Naive B cell (primary cell): ENCODE measurements at places on chromosomes 3 and 15.

GRCh38 chr3:25349095-25349494 lies 79.0 kb upstream of the RARB start:
- DNase-seq: no peak

DNA sequence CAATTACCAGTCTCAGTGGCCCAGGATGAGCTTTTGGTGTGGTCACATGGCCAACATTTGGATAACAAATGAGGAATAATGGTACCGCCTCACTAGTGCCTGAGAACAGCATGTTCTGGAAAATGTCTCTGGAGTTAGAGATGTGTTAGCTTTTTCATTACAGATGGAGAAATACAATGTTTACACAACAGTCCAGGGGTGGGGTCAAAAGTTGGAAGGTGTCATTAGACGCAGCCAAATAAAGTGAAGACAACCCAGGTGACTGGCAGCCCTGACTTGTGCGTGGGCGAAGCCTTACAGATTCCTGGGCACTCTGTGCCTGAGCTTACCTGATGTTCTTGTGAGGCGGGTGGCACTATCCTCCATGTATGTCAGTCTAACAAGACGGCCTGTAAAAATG lies 12.8 kb downstream of the IL17RB start:
- DNase-seq: no peak

DNA sequence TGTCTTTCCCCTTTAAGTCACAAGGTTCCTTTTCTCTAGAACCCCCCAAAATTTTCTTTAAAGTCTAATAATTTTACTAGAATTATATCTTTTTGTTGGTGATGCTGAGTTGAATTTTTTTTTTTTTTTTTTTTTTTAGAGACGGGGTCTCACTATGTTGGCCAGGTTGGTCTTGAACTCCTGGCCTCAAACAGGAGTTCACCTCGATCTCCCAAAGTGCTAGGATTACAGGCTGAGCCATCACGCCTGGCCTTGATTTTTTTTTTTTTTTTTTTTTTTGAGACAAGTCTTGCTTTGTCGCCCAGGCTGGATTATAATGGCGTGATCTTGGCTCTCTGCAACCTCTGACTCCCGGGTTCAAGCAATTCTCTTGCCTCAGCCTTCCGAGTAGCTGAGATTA lies 12.2 kb downstream of the SEC13 start:
- DNase-seq: no peak

- no peak for DNase-seq
These were observed 62.0 kb downstream of the MGLL start for GRCh38 chr3:127760361-127760760.

DNA sequence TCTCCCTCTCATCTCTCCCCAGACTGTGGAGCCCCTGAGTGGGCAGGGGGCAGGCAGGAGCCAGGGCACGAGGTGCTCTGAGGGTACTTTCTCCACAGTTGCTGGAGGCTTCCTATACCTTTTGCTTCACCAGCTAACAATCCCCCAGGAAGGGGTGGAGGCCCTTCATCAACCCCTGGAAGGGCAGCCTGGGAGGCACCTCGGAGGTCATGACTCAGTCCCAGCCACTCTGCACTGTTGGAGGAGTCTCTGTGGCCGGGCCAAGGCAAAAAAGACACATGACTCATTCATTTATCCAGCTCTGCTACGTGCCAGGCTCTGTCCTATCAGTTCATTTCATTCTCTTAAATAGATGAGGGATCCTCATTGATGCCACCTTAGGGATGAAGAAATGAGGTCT lies 15.6 kb upstream of the KY start:
- DNase-seq: no peak

- peak; percentile 17 for DNase-seq
These were observed 922 bp downstream of the RAB11A start for GRCh38 chr15:65869954-65870871.

DNA sequence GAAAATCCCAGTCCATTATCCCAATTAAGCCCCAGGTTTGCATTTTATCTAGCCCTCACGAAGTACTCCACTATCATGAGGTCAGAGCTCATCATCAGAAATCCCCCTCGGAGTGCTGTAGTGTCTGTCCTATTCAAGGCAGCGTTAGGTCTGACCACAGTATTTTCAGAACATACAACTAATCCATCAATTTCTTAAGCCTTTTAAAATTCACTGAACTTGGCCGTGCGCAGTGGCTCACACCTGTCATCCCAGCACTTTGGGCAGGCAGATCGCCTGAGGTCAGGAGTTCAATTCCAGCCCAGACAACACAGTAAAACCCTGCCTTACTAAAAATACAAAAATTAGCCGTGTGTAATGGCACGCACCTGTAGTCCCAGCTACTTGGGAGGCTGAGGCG lies 11.9 kb downstream of the VGLL4 start:
- DNase-seq: no peak

DNA sequence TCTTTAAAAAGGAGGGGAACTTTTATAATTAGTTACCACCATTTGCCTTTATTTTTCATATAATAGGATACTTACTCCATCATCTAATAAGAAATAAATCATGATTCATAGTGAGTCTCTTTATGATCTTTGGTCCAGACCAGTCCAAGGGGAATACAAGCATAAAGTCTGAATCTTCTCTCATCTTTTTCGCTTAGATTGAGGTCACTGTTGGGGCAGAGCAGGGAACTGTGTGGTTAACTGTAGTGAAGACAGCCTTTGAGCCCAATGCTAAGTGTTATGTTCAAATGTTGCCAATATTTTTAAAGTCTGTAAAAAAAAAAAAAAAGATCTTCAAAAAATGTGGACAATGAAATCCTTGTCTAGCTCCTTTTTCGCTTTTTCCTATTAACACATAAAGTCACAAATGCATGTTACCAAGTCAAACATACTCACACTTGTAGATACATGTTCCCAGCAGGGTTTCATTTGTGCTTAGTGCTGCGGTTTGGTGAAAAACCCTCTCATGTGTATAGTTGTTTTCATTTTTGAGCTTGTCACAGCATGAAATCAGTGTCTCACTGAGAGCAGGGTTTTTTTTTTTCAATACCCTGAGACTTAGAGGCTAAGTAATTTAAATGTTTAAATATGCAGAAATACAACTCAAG lies 72.1 kb downstream of the EPHA3 start:
- no peak for DNase-seq

DNA sequence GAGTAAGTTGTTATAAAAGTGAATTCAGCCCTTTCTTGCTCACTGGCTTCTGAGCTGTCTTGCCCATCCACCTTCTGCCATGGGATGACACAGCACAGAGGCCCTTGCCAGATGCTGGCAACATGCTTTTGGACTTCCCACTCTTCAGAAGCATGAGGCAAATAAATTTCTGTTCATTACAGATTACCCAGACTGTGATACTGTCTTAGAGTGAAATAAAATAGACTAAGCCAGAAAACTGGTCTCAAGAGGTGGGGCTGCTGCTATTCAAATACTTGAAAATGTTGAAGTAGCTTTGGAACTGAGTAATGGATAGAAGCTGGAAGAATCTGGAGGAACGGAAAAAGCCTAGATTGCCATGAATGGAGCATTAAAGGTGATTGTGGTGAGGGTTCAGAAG lies 170.4 kb downstream of the ZMAT3 start:
- DNase-seq: no peak

DNA sequence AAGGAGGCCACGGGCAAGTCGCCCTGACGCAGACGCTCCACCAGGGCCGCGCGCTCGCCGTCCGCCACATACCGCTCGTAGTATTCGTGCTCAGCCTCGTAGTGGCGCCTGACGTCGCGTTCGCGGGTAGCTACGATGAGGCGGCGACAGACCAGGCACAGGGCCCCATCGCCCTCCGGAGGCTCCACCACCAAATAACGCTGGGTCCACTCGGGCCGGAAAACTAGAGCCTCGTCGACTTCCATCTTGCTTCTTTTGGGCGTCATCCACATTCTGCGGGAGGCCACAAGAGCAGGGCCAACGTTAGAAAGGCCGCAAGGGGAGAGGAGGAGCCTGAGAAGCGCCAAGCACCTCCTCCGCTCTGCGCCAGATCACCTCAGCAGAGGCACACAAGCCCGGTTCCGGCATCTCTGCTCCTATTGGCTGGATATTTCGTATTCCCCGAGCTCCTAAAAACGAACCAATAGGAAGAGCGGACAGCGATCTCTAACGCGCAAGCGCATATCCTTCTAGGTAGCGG lies at the start of gene EPM2AIP1:
TSS of gene EPM2AIP1 (minus strand) at position 326 of the 520 bp plus-strand sequence. CDS start at position 272, 54 bp downstream.
- DNase-seq: no peak

DNA sequence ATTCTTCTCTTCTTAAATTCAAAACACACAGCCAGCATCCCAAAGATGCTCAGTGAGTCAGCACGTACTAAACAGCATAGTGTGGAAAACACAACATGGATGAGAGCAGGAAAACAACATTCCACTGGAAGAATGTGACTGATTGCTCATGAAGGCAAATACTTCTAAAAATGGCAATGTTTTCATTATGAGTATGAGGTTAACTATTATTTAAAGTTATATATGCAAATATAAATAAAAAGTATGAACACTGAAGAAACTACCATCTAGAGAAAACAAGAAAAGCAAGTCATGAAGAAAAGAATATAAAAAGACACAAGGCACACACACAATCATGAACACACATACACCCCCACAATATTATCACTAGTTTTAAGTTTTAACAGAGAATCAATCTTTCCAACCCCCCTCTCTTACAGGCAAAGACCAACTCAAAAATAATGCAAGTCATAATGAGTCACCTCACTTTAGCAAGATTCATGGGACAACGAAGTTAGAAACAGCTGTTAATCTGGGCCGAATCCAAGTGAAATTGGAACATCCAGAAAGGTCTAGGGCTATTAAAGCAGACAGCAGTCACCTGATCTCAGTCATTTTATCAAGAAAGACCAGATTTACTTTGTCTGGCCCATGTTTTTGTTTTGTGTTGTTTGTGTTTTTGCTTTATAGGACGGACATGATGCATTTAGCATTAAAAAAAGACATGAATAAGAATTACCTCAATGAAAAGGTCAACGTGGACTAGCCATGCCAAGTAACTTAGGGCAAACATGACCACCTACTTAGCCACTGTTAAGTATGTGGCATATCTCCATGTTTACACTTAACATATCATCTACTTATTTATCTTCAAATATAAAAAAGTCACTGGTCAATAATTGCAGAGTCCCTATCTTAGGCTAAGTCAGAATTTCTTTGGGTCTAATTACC lies 18.1 kb downstream of the GBE1 start:
- no peak for DNase-seq

DNA sequence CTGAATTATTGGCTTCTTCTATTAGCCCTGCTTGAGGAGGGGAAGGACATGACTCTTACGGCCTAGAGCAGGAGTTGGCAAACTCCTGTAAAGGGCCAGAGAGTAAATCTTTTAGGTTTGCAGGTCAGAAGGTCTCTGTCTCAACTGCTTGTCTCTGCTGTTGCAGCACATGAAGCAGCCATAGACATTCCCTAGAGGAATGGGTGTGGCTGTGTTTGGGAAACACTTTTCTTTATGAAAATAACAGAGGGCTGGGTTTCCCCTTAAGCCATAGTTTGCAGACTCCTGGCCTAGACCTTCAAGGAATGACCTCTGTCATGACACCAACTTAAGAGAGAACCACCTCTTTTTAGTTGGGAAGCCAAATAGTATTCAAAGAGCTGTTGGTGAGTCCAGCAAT lies 10.3 kb downstream of the TRAK1 start:
- DNase-seq: no peak

GRCh38 chr15:50744601-50745000 lies 20.9 kb downstream of the SPPL2A start:
- DNase-seq: no peak

DNA sequence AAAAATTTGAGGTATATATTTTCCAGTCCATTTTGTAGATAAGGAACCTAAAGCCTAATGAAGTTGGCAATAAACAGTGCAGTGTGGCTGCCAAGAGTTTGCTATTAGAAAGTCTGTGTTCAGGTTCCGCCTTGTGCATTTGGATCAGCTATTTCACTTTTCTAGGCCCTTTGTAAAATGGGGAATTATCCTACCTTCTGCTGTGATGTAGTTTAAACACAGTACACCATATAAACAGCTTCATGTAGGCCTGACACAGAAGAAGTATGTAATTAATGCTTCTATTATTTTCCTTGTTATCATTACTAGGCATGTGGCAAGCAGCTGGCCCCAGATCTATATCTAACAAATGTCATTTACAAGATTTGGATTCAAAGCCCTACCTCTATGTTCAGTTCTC lies 456.3 kb downstream of the GABRG3 start:
- DNase-seq: no peak

- peak; percentile 5 for DNase-seq
These were observed 306.4 kb downstream of the MAGI1 start for GRCh38 chr3:65732051-65732935.

DNA sequence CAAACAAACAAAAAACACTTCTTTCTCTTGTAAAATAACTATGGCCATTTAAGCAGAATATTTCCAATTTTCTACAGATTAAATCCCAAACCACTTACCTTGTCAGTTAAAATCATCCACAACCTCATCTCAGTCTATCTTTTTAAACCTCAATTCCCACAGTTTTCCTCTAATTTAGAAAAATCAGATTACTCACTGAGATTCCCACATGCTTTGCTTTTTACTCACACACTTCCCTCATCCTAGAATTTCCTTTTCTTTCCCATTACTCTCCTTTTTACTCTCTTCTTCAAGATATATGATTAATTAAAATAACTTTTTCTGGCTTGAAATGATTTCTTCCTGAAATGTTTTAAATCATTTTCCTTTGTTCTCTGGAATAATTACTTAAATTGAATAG lies 790.7 kb downstream of the ROBO1 start:
- DNase-seq: no peak

- DNase-seq: no peak
These were observed 46.9 kb upstream of the NEDD4 start for GRCh38 chr15:56040081-56041035.

- no peak for DNase-seq
These were observed 127.6 kb downstream of the RAB11A start for GRCh38 chr15:65996901-65997300.

DNA sequence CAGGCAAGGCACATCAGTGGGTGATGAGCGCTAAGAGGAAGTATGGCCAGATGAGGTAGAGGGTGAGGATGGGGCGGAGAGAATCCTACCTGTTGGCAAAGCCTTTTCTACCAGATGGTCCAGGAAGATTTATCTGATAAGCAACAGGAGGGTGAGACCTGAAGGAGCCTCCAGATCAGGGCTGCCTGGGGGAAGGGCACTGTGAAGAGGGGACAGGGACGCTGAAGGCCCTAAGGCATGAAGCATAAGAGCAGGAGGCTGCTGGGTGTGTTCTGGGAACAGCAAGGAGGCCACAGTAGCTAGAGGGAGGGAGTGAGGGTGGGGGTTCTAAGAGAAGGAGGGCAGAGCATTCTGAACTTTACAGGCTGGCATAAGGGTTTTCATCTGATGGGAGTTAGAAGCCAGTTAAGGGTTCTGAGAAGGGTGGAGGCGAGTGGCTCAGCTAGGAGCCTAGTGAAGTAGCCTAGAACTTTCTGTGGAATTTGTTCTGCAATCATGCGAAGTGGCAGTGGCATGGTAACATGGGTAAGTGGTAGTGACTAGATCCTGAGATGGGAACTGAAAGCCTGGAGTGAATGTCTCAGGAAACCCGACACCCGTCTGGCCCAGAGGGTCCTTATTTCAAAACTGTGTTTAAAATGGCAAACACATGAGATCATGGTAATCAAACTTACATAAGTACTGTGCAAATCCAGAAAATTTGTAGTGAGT lies 29.9 kb downstream of the CGNL1 start:
- no peak for DNase-seq
